ENCODE measurements at places on chromosomes 3 and 15.

DNA sequence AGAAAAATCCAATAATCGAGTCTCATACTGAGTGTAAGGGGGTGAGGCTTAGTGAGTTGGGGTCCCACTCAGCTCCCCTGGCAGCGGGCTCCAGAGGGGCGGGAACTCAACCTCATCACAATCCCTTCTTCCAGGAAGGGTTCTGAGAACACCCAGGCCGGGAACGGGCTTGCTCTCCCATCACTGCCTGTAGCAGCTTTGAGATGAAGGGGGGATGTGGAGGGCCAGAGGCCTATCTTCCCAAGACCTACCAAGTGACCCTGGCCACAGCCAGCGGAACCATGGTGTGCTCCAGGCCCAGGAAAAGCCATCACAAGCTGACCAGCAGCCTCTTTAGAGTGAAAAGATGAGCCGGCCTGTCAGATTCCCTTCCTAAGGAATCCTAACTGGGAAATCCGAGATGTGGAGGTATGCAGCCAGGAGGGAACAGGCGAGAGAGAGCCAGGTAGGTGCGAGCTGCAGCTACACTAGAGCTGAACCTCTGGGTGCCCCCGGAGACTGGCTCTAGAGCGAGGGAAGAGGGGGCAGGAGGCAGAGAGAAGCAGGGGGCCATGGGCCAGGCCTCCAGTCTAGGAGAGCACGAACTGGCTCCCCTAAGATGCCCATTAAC lies 18.5 kb downstream of the GRAMD2A start:
- no peak for DNase-seq

DNA sequence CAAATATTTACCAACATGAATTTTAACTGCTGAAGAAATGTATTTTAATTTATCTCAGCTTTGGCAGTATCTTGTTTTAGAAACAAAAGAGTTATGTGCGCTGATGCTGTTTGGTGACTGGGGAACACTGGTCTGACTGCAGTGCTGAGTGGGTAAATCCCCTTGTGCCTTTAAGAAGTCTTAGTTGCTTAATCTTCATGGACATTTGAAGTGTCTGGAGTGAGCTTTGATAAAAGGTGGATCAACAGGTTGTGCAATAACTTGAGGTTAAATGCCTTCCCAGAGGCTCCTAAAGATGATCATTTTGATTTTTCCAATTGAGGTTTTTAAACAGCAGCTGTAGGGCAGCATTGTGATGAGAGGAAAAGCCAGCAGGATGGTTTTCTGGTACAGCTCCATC lies 68.7 kb downstream of the TP63 start:
- DNase-seq = no peak

GRCh38 chr15:59825901-59826300 lies 136.8 kb upstream of the BNIP2 start:
- DNase-seq = no peak

DNA sequence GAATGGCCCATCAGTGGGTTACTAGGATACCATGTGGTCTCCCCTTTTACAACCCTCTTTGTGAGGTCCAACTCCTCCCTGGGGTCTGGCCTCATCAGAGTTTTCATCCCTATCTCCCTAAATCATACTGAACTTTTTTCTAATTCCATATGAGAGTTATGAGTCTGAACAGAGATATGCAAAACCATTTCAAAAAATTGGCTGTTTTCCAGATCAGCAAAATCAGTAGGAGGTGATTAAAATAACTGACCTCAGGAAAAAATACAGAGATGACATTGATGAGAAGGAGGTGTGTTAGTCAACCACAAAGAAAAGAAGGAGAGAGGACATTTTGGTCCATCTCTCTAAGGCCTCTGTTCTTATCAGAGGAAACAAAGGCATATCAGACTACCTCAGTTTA lies 200.8 kb upstream of the CFAP20DC start:
- DNase-seq = no peak

DNA sequence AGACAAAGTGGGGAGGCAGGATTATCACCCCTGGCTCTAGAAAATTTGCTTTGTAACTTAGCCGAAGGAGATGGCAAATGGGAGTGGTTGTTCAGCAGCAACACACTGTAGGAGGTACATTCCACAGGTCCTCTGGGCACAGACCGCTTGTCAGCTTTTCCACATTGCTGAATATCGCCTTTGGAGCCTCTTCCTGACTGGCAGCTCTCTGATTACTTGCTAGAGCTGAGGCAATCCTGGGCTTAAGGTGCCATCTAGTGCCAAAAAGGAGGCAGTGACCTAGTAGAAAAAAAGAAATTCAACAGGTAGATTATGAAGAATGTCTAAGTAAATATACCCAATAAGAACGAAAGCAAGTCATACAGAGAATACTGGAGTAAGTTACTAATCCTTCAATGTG lies 13.1 kb upstream of the SCN5A start:
- DNase-seq = no peak

GRCh38 chr3:12405432-12406272 lies 78.6 kb upstream of the TSEN2 start:
- no peak for DNase-seq

- no peak for DNase-seq
These were observed 59.1 kb downstream of the DNASE1L3 start for GRCh38 chr3:58151637-58152036.

- DNase-seq = no peak
These were observed 56.1 kb upstream of the HERC1 start for GRCh38 chr15:63889831-63890230.

DNA sequence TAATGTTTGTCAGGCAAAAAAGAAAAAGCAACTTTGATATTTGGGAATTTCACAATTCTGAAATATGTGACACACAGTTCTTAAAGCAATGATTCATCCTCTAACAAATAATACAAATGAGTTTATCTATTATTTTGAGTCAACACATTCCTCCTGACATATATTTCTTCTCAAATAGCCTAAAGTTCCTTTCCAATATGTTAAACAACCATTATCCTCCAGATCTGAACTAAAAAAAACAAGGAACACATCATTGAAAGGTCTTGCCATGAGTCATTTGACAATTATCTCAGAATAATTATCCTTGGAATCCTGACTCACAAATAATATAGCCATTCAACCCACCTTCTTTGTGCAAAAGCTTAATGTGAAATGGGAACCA lies 208.7 kb upstream of the CDIN1 start:
- no peak for DNase-seq

- DNase-seq = no peak
These were observed 64.8 kb downstream of the FBN1 start for GRCh38 chr15:48580736-48581135.

Data from SK-N-SH (cell line).